ENCODE measurements at places on chromosomes 16 and 17. TPM values are rescaled to one million over a fixed set of nuclear protein-coding genes. Genes with fewer than 3 reads are reported as not detected.

Gene HSPB9
- total RNA-seq, result 0.15 TPM

Gene PLCG2
- total RNA-seq, result 14.2 TPM

Gene ZNF385C
- not detected for total RNA-seq

Gene CPPED1
- total RNA-seq, result 5.2 TPM

Gene TNFSF13
- total RNA-seq, result 1.6 TPM

GRCh38 chr17:38967290-38967738 lies at the start of gene FBXO47:
TSS of gene FBXO47 (minus strand) at chr17:38967403. CDS start at chr17:38963025, 4,378 bp downstream.
- H3K27me3 ChIP-seq, result no peaks in the 10 kb centered on the region
- DNase-seq, result peak; percentile 68
- H3K36me3 ChIP-seq, result no peaks in the 10 kb centered on the region
- H3K4me1 ChIP-seq, result peaks cover 6% of the 10 kb centered on the region

DNA sequence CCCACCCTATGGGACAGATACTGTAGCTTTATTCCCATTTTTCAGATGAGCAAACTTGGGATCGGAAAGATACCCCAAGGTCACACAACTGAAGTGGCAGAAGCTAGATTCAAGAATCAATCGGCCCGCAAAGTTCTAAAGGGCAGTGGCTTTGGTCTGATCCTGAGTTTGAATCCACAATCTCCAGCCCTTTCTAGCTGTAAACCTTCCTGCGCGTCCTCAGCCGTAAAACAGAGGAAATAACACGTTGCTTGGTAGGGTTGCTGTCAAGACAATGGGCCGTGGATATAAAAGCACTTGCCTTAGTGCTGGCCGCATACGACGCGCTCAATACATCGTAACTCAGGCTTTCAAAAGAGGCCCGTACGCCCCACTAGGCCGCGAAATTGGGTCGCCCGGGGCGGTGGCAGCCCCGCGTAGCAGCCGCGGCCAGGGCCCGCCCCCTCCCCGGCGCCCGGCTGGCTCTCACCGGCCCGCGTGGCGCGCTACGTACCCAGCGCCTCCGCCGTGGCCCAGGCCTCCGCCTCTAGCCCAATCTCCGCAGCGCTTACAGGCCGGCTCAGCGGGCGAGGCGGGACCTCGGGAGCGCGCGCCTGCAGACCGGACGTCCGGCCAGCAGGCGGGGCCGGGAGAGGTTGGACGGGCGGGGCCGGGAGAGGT lies at the start of gene DCAKD:
Gene DCAKD, minus strand, starts transcription at position 573 of the 660 bp plus-strand sequence. CDS start 16,747 bp downstream, outside the sequence.
- peak; percentile 88 for DNase-seq
- H3K4me1 ChIP-seq, result peaks cover 30% of the 10 kb centered on the region

- no peaks in the 10 kb centered on the region for H3K27me3 ChIP-seq
- DNase-seq, result no peak
- no peaks in the 10 kb centered on the region for H3K4me1 ChIP-seq
- no peak overlapping the region for H3K4me3 ChIP-seq
- no peak overlapping the region for H3K27ac ChIP-seq
Observed at GRCh38 chr17:29911641-29912177, 18.3 kb downstream of the SSH2 start.

GRCh38 chr16:75271441-75272096 lies 20.1 kb upstream of the BCAR1 start:
- H3K27me3 ChIP-seq, result peaks cover 3% of the 10 kb centered on the region
- no peak for DNase-seq
- H3K36me3 ChIP-seq, result no peaks in the 10 kb centered on the region
- H3K27ac ChIP-seq, result no peak overlapping the region
- H3K4me1 ChIP-seq, result no peaks in the 10 kb centered on the region

DNA sequence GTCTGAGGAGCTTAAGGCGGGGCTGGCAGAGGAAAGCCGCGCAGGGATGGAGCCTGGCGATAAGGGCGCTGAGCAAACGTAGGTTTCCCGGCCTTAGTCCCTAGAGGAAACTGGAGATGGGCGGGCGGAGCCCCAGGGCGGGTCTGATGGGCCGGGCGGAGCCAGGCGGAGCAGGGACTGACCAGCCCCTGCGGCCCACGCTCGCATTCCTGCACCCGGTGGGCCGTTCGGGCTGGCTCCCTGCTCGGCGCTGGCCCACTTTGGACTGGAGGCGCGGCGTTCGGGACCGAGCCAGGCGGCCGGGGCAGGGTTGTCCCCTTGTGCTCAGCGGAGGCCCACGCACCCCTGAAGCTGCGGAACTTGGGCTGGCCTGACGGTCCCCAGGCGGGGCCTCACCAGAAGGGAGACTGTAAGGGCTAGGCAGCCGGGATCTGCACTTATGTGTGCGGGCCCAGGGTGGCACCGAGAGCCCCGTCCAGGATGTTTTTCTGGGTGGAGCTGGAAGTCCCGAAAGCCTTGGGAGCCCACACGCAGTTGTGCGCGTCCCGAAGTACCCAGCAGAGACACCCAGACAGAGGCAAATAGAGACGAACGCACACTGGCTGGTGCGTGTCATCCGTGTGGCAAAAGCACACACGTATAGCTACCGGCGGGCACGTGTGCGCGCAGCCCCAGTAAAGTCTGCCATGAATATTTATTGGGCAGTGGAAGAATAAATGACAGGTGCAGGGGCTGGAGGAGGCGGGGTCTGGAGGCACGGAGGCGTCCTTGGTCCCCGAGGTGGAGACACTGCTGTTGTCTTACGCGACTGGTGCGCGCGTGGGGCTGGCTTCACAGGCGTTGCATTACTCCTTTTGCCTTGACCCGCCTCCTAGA lies 1.4 kb downstream of the PYDC1 start:
- peak overlapping the region; percentile 38 for H3K27ac ChIP-seq
- H3K4me1 ChIP-seq, result peaks cover 20% of the 10 kb centered on the region
- H3K27me3 ChIP-seq, result peaks cover 31% of the 10 kb centered on the region
- H3K36me3 ChIP-seq, result no peaks in the 10 kb centered on the region

GRCh38 chr16:89043636-89044417 lies 49.8 kb upstream of the ACSF3 start:
- no peaks in the 10 kb centered on the region for H3K27me3 ChIP-seq
- H3K4me3 ChIP-seq, result no peak overlapping the region
- no peaks in the 10 kb centered on the region for H3K4me1 ChIP-seq
- DNase-seq, result no peak
- no peaks in the 10 kb centered on the region for H3K36me3 ChIP-seq
- no peak overlapping the region for H3K27ac ChIP-seq

Measured in CD8-positive, alpha-beta memory T cell (primary cell).